Motor neuron (in vitro differentiated cells): ENCODE measurements at places on chromosomes 5 and 9.

- no peak for ATAC-seq
Observed at GRCh38 chr5:80250801-80251200, 5.0 kb downstream of the SERINC5 start.

DNA sequence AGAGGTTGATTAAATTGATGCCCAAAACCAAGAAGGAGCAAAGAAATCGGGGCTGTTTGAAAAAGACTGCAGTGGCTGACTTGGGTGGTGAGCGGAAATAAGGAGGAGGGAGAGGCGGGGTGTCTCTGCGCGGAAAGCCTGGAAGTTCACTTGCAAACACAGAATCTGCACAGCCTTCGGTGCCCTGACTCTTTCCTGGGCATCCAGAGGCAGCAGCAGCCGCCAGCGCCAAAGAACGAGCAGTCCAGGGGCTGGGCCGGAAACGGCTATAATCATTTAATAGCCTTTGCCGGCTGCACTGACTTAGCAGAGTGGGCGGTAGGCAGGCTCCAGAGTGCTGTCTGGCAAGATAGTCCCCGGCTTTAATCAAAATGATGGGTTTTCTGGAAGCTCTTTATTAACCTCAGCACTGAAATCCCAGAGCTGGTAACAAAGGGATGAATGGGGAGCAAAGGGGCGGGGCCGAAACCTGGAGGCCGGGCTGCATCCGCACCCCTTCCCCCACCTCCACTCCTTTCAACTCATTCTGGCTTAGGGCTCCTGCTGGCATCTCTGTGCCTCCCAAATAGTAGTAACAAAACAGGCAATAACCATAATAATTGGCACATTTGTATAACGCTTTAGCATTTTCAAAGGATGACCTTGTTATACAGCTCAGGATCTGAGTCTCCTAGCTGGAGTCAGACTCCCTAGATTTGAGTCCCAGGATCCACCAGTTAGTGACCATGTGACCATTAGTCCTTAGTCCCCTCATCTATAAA lies 35.7 kb downstream of the PCDHAC2 start:
- no peak for ATAC-seq

DNA sequence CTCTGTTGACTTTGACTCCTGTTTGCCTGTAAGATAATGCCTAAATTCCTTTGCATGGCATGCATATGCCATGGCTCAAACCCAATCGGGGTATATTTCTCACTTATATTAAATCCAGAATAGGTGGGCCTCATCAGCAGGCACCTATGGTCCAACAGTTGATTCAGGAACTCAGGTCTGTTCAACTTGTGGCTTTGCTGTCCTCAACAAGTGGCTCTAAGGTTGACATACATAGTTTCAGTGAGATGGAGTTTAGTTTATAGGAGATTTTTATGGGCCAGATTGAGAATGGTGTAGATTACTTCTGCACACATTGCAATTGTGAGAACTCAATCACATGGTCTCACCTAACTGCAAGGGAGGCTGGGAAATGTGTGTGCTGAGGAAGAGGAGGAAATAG lies 31.6 kb upstream of the PTGER4 start:
- ATAC-seq: no peak

DNA sequence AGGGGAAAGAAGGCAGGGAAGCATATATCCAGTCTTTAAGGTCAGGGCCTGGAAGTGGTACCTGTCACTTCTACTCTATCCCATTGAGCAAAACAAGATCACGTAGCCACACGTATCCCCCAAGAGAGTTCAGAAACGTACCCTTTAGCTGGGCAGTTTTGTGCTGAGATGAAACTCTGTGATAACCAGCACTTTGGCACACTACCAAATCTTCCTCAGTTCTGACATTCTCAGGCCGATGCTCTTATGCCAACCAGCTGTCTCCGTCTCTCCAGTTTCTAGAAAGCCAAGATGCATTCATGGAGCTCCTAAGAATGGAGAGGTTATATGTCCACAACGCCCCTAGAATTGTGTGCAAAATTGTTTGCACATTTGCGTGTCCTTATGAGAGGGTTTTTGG lies 176.6 kb upstream of the MSX2 start:
- no peak for ATAC-seq
